NCI-H1436 (cell line): ENCODE measurements at places on chromosomes 12 and 14.

GRCh38 chr12:13628067-13628466 lies 353.3 kb downstream of the GRIN2B start:
- no peak for DNase-seq

GRCh38 chr12:54935235-54935951 lies 49.2 kb downstream of the TESPA1 start:
- DNase-seq, result no peak

- no peak for DNase-seq
Observed at GRCh38 chr12:92342574-92342973, 196.9 kb upstream of the BTG1 start.

DNA sequence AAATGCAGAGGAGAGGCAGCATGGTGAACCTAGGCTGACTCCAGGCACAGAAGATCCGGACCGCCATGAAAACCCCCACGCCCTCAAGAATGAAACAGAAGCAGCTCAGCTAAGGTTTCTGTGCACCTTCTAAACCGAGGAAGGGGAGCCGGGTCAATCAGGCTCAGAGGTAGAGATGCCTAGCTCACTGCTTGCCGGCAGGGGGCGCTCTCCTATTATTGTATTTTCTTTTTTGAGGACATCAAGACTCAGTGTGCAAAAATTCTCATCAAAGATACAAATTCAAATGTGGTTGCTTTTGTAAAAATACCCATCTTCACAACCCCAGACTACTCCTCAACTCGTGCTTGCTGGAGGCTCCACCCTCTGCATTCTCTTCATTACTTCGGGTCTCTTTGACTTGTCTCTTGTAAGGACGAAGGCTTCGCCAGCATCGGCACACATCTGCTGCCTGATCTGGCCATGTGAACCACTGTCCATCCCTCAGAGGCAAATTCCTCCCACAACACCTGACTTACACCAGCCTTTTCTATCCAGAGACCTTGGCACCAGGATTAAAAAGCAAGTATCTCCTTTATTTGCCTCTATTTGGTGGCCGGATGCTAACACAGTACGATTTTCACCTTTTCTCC lies 33.4 kb upstream of the RNASE3 start:
- peak; percentile 20 for DNase-seq

GRCh38 chr12:23525450-23526072 lies 423.9 kb downstream of the SOX5 start:
- DNase-seq, result no peak

DNA sequence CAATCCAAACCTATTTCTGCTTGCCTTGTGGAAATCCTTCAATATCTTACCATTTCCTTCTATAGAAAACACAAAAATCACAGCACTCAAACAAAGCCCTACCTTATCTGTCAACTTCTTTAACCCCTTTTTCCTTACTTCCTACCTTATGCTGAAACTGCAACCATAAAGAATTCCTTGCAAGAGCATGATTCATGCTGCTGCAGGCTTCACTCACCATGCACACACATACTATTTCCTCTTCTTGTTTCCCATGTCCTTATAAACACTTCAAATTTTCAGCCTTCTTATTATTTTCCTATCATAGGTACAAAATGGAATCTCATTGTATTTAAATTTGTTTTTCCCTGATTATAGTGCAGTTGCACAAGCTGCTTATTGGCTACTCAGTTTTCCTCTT lies 23.3 kb downstream of the LMNTD1 start:
- no peak for DNase-seq

GRCh38 chr12:56520048-56520447 lies 1.6 kb upstream of the RBMS2 start:
- no peak for DNase-seq
